ENCODE measurements at places on chromosomes 1 and 21.

GRCh38 chr1:212816567-212817278, 25.0 kb downstream of the TATDN3 start:
- peak; percentile 6 for DNase-seq

GRCh38 chr1:61604684-61605083, 120.3 kb downstream of the TM2D1 start:
- DNase-seq: no peak

- no peak for DNase-seq
Measured at GRCh38 chr1:26862781-26863684, at the start of gene SFN. Gene SFN (plus strand): TSS chr1:26863149. CDS start chr1:26863213, 64 bp downstream.

- DNase-seq: peak; percentile 87
Measured at GRCh38 chr1:155978325-155978972, at the start of gene ARHGEF2. Gene ARHGEF2 (minus strand): TSS chr1:155978547. CDS start chr1:155978427, 120 bp downstream.

DNA sequence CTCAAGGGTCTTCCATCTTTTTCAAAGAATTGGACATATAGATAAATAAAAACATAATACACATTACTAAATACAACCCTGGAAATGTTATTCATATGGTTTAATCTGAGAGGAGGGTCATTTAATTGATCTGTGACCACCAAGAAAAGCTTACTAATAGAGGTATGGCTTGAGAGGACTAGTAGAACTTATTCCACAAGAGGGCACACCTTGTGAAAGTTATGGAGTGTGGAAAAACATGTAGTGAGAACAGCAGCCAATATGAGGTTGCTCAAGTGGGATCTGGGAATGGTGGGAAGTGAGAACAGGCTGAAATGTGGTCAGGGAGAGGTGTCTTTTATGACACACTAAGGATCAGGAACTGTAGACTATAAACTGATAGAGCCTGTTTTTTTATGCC, 973.5 kb upstream of the B3GALT2 start:
- DNase-seq: peak; percentile 15

All from EL (cell line).